ENCODE measurements at places on chromosomes 2 and 18.

DNA sequence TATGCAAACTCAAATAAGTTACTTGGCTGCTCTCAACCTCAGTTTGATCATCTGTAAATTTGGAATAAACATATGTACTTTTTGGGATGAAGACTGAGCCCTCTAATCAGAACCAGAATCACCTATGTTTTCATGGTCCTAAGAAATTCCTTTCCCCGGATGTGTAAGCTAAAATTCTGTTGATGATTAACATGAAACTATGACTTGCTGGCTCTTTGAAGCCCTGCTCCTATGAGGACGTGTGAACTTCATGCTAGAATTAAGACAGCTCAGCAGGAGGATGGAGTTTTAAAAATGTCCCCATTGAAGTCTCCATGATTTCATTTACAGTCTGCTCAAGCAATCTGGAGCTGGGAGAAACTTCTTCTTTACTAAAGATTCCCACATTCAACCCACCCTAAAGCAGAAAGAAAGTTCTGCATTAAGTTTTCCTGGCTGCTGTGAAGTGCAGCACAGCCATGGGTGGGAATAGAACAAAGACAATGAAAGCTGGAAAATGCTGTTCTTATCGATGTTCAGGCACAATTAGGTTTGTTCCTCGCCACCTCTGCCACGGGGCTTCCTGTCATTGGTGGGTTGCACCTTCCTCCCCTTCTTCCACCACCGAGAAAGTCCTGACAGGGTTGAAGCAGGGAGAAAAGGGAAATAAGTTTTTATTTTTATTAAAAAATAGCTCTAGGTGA, 50.9 kb downstream of the ADCYAP1 start:
- DNase-seq: no peak

GRCh38 chr2:74959106-74959751, 786 bp downstream of the POLE4 start:
- no peak for DNase-seq

DNA sequence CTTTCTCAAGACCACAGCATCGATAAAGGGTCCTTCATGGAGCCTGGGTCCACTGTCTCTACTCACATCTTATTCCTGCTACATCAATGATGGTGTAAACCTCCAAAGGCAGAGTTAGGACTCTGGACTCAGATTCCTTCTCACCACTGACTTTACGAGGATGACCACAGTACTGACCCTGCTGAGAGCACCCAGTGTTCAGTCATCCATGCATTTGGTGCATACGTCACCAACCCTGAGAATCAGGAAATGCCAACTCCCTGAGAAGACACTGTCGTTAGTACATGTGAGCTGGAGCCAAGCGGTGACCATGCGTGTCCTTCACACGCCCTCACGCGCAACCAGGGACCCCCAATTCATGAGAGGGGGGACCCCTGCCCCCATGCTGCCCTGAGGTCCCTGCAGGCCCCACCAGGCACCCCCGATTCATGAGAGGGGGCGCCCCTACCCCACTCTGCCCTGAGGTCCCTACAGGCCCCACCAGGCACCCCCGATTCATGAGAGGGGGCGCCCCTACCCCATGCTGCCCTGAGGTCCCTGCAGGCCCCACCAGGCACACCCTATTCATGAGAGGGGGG, 178.4 kb upstream of the TPO start:
- no peak for DNase-seq

- DNase-seq: no peak
Measured at GRCh38 chr2:151357359-151357758, at the start of gene TNFAIP6. Gene TNFAIP6 (plus strand): TSS chr2:151357592. CDS start chr2:151357667, 75 bp downstream.

DNA sequence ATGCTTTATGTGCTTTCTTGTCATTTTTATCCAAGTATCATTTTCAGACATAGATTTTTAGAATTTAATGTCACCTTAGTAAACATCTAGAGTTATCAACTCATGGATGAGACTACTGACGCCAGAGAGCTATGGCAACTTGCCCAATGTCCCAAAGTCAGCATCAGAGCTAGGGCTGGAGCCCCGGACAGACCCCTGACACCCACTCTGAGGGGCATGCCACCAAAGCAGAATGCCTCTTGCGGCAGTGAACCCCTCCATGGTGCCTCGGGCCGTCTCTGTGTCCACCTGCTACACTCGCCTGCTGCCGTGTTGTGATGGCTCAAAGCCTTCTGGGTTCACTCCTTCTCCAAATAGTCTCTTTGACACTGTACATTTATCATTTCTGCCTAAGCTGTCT, 5.4 kb downstream of the SIGLEC15 start:
- DNase-seq: no peak

- no peak for DNase-seq
Measured at GRCh38 chr2:161391737-161392506, 24.2 kb upstream of the TBR1 start.

- DNase-seq: peak; percentile 16
Measured at GRCh38 chr2:239244625-239245024, 156.2 kb downstream of the HDAC4 start.

DNA sequence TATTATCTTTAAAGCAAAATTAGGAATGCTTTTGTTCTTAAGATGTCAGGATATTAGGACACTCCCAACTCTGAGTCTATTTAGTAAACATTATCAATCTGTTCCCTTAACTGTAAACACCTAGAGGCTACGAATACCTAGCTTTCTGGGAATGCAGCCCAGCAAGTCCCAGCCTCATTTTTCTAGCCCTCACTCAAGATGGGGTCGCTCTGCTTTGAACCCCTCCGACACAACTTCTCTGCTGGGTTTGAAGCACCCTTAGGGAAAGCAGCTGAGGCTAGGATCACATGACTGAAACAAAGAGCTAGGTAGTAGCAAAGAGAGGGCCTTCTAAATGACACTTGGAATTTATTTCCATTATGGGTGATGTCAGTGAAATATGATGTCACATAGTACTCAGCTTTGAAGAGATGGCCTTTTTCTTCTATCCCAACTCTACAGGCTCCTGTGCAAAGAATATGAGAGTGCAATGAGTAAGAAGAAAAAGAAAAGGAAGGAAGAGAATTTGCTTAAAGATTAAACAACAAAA, 114.7 kb downstream of the CSRNP3 start:
- DNase-seq: no peak

Measured in right forelimb (tissue), 1 donor.